KBM-7 (cell line): ENCODE measurements at places on chromosomes 4 and X.

GRCh38 chr4:145299380-145300076 lies 119.1 kb upstream of the OTUD4 start:
- DNase-seq = peak; percentile 7

- no peak for DNase-seq
Measured at GRCh38 chr4:35963383-35963782, 280.9 kb downstream of the ARAP2 start.

DNA sequence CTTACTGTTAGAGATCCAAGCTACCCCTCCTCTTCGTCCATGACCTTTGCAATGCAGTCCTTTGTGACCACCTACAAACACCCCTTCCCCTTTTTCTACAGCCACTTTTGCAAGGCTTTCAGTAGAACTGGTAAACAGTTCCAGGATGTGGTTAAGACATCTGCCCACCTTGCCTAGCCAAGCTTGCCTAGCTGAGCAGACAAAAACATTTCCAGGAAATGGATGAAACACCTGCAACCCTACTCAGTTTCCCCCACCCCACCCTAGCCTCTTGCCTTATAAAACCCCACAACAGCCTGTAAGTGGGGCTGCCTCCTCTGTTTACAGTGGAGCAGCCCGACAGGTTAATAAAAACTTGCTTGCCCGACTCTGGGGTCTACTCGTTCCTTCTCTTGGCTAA lies 133.8 kb downstream of the ZC4H2 start:
- peak; percentile 11 for DNase-seq

- peak; percentile 48 for DNase-seq
Measured at GRCh38 chr4:17817027-17817426, 6.2 kb downstream of the NCAPG start.

GRCh38 chr4:132328761-132329160 lies 820.3 kb upstream of the PCDH10 start:
- no peak for DNase-seq

DNA sequence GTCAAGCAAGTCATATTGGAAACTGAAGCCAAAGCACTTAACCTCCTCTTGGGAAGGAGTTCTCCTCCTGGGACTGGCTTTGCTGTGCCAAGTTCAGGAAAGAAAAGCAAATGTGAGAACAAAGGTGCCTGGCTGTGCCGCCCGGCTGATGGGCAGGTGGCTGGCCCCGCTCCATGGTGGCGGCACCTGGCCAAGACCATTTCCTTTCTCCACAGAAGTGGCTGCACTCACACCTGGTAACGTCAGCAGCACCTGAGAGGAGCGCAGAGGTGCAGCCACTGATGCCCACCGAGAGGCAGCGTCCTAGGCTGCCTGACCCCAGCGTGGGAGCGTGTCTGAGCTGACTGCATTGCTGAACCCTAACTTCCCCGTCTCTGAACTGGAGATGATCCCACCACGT lies 54.3 kb downstream of the DCTD start:
- DNase-seq = no peak

GRCh38 chr4:54391104-54391503 lies 162.0 kb downstream of the PDGFRA start:
- no peak for DNase-seq

GRCh38 chrX:1483843-1484637 lies 31.3 kb upstream of the ASMTL start:
- DNase-seq = no peak

DNA sequence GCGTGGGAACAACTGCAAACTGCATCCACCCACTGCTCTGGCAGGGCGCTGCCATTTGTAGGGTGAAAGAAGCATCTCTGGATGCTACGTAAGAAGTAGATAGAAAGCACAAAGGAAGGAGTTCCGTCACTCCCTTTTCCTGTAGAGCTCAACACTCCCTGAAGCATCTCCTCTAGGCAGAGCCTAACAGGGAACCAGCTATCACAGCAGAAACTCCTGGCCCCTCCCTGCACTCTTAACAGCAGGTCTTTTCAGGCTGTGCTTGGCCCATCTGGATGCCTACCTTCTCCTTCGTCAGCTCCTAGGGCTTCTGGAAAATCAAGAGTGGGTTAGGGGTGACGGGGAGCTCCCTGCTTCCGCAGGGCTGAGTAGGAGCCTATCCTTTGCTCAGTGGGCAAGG lies 112.9 kb upstream of the TLL1 start:
- no peak for DNase-seq

- no peak for DNase-seq
Measured at GRCh38 chrX:114015966-114016365, 567.9 kb upstream of the HTR2C start.

GRCh38 chrX:134840370-134840769 lies 150.4 kb upstream of the SMIM10 start:
- no peak for DNase-seq

DNA sequence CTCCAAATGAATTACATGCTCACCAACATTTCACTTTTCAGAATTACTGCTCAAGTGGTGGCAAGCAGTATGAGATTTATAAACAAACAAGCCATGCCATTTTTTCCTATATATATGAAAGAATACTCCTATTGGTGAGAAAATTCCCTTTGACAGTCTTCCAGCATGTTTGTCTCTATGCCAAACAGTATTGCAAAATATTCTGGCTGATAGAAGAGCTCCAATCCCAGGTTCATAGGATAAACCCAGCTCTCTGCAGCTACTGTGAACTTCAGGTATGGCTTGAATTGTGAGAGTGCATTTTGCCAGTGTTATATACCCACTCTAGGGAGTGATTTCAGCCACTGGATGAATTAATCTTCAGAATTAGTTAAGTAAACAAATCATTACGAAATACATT lies 108.8 kb downstream of the MAGEC2 start:
- DNase-seq = no peak

- DNase-seq = peak; percentile 1
Measured at GRCh38 chrX:8042304-8042703, 115.1 kb upstream of the PNPLA4 start.

- no peak for DNase-seq
Measured at GRCh38 chrX:140177821-140178220, 212.5 kb upstream of the CXorf66 start.

GRCh38 chr4:151700566-151701316 lies 60.1 kb downstream of the GATB start:
- DNase-seq = no peak

DNA sequence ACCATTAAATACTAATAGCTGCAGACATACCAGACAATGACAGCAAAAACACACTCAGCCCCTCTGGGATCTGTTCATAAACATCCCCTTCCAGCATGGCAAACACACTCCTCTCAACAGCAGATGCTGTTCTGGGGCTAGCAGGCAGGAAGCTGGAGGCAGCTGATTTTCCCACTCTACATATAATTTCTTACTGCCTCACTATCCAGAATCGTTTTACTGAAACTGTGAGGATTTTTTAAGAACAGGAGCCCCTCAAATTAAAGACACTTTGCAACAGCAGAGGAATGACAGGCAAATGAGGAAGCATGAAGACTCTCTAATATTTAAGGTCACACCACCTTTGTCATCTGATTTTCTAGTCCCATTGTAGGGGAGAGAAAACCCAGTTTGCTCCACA lies 2.2 kb downstream of the MAPK10 start:
- no peak for DNase-seq

DNA sequence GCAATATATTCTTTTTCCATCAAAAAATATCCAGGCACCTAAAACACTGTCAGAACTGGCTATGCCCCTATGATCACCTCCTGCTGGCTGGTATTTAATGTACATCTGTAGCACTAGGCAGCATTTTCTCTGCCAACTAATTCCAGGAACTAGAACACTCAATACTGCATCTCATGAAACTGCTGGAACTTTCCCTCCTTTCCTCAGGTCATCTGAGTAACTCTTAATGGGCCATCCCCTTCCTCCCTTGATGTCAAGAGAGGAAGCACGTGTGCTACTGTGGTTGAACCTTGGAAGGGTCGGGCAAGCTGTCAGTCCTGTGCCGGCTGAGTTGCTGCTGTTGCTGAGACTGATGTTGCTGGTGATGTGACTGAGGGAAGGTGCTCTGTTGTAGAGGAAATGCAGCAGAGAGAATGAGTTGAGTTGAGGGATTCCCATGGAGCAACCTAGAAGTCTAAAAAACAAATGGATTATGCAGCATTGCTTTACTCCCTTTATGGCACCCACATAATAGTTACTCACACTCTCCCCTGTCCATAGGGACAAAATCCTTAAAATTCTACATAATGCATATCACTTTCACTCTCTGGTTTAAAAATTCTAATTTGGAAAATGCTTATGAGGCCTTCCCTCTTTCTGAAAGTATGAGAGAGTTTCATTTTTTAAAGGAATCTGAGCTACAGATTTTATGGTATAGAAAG lies 39.5 kb downstream of the TMEM165 start:
- peak; percentile 70 for DNase-seq

- DNase-seq = no peak
Measured at GRCh38 chr4:6494431-6495295, 22.2 kb upstream of the PPP2R2C start.

- no peak for DNase-seq
Measured at GRCh38 chr4:1541449-1542225, 135.4 kb upstream of the NKX1-1 start.

- DNase-seq = no peak
Measured at GRCh38 chr4:151486168-151486567, 77.2 kb downstream of the FHIP1A start.

GRCh38 chrX:95509474-95509873 lies 1175.2 kb upstream of the DIAPH2 start:
- no peak for DNase-seq

GRCh38 chr4:140807491-140808252 lies 51.5 kb upstream of the TBC1D9 start:
- peak; percentile 12 for DNase-seq

- DNase-seq = no peak
Measured at GRCh38 chr4:137823007-137823406, 290.7 kb upstream of the PCDH18 start.

GRCh38 chr4:25377572-25378436 lies 741 bp downstream of the ANAPC4 start:
- DNase-seq = peak; percentile 37

- DNase-seq = no peak
Measured at GRCh38 chr4:113962016-113962347, 17.5 kb downstream of the ARSJ start.

GRCh38 chrX:121307449-121307848 lies 260.0 kb downstream of the GLUD2 start:
- DNase-seq = no peak

DNA sequence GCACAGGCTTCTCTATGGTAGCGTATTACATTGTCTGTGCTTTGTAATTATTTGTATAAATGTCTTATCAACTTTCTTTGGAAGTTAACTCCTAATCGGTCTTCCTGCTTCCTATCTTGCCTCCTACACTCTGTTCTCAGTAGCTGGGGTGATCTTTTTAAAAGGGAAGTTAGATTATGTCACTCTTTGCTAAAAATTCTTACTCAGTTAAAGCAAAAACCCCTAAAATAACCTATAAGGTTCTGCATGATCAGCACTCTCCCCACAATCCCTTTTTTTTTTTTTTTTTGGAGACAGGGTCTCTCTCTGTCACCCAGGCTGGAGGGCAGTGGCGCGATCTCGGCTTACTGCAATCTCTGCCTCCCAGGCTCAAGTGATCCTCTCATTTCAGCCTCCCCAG lies 2.6 kb upstream of the PRPS1 start:
- no peak for DNase-seq

- no peak for DNase-seq
Measured at GRCh38 chr4:25955705-25956104, 41.7 kb downstream of the SMIM20 start.

DNA sequence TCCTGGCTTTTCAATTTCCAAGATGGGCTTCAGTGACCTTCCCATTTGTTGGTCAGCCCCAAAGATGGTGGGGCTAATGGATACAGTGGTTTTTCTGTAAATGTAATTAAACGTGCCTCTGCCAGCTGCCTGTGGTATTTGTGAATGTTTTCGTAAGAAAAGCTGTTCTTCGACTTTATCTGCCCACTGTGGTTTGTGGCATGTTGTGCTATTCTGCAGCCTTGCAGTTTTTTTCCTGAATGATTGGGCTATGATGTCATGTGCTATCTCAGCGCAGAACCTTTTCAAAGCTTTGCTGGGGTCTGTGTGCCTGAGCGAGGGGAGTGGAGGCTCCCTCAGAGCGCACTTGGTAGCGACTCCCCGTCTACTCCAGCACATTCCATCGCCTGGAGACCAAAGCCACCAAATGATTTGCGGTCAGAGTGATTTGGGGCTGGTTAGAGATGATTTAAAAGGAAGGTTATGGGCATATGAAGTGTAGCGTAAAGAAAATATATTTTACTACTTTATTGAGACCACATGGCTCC lies 137.5 kb downstream of the PALLD start:
- peak; percentile 50 for DNase-seq

- DNase-seq = no peak
Measured at GRCh38 chrX:65635378-65635777, 32.1 kb upstream of the MSN start.

DNA sequence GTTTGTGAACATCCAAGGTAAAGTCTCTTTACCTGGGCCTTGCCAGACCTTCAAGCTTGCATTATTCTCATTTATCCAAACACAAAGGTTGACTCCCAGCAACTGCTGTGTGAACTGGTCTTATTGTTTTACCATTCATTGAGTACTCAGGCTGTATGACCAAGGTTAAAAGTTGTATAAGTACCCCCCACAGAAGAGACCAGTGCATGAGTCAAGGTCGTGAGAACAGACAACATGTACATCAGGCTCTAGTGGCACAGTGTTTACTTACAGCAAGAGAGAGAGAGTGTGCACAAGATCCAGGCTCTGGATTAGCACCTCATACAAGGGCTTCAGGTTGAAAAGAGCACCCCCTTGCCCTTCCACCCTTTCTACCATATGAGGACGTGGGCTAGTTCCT lies 77.4 kb upstream of the EFNB1 start:
- no peak for DNase-seq

DNA sequence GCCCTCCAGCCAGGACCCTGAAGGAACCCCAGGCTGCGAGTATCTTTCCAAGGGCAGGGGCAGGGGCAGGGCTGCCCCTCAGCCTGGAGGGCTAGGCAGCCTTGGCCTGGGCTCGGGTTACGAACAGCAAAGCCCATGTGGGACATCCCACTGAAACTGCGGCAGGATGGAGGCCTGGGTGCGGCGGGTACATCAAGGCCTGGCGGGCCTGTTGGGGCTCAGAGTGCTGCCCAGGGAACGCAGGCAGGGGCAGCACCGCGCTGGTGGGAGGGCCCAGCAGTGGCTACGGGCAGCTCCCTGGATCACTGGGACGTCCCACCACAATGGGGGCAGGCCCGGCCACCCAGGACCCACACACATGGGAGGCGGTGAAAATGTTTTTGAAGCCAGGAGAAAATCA lies 10.9 kb downstream of the NAT8L start:
- no peak for DNase-seq

- peak; percentile 48 for DNase-seq
Measured at GRCh38 chr4:86032476-86033022, 327.3 kb downstream of the MAPK10 start.
